ENCODE measurements at places on chromosomes 11 and 22.
A peak's percentile ranks its signal among the peaks of the same experiment; 100 is the strongest.

DNA sequence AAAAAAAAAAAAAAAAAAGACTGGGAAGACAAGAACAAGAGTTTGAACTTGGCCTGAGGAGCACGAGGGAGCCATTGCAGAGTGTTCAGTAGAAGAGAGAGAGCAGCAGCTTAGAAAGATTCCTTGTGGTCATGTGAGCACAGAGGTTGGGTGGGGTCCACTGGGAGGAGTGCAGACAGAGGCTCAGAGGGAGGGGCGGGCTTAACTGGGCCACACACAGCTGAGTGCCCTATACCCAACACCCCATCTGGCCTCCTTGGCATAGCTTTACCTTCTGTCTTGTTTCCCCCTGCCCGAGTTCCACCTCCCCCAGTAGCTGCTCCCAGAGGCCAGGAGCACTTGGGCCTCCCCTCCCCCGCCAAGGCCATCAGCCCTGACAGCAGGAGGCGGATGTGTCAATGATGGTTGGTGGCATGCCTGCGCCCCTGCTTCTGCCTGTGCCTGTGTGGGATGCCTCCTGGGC is 12.1 kb downstream of the C11orf86 start:
- no peak for DNase-seq

DNA sequence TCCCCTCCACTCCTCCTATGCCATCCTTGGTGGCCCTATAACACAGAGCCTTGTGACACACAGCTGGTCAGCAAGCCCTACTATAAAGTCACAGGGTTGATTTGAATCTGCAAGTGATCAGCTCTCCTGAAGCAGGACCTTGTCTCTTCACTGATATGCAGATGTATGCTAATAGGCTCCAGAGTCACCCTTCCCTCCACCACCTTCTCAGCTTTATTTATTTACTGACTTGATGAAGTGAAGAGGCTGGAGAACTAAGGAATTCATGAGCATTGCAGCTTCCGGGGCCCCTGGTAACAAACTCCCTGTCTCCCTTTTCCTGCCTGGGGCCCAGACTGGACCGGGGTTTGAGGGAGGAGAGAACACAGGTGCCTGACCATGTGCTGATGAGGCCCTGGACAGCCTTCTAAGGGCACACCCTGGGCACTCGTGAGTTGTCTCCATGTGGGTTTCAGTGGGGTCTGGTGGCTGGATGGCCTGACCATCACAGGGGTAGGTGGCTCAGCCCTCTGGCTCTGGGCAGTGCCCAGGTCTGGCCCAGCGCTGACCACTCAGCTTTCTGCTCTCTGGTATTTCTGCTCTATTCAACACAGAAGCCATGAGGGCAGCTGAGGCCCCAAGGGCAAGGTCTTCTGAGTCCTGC is 307.5 kb downstream of the NTM start:
- DNase-seq = no peak

GRCh38 chr11:13984616-13985450 is 22.3 kb downstream of the SPON1 start:
- DNase-seq = peak; percentile 68

DNA sequence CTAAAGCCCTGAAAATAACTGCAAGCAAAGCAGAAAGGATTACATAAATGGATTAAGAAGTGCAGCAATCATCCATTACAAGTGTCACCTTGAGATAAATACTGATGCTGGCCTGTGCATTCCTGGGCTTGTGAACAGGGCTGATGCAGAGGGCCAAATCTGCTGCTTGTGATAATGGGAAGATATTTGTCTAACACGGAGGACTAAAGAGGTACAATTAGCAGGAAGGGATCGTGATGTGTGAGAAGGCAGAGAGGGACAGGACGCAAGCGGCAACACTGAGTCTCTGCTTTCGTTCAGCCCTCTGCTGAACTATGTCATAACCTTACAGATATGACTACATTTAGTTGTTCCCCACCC is 107.7 kb upstream of the DDI1 start:
- no peak for DNase-seq

GRCh38 chr11:132644520-132645239 is 887.6 kb downstream of the OPCML start:
- DNase-seq = no peak

DNA sequence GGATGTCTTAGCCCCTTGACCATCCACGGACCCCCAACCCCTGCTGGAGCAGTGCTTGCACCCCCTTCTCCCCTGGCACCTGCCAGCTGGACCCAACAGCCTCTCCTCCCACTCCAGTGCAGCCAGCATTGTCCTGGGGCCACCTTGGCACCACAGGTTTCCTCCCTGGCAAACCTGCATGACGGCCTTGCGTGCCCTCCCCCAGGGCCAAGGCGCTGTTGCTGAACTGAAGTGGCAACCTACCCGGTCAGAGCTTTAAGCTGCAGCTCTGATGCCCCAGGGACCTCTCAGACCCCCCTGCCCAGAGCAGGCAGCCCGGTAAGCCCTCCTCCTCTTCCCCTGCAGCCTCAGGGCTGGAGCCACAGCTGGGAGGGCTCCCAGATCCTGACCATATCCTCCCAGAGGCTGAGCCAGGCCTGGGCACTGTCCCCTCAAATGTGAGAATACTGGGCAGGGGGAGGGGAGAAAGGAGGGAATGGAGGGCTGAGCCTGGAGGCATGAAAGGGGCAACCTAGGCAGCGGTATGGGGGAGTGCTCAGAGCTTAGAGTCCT is 1.8 kb upstream of the LRRC75B start:
- DNase-seq = no peak

- no peak for DNase-seq
Measured at GRCh38 chr11:70872955-70873735, 379.2 kb downstream of the SHANK2 start.

- no peak for DNase-seq
Measured at GRCh38 chr11:121543836-121544380, 91.1 kb upstream of the SORL1-AS1 start.

DNA sequence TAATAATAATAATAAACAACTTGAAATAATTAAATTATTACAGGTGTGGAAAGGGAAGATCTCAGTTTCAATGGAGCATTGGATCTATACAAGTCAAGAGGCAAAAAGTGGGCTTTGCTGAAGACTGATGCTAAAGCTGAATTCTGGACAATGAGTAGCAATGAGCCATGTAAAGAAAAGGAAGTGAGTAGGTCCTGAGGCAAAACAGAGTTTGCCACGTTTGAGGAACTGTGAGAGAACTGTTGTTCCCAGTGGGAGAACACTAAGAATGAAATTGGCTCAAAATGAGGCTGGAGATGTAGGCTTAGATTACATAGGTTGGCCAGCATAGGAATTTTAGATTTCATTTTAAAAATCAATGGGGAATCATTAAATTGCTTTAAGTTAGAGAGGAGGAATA is 33.9 kb upstream of the TEAD1 start:
- DNase-seq = peak; percentile 9

DNA sequence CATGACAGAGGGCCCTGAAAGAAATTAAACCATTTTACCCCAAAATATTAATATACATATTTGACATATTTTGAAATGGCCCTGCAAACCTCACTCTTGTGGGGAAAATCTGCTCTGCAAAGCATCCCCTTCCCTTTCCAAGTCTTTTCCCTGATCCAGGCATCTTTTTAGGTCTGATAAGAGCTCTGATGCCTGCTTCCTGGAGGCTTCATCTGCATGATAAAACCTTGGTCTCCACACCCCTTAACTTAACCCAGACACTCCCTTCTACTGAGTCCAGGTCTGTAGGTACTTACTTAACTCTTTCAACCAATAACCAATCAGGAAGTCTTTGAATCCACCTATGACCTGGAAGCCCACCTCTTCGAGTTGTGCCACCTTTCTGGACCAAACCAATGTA is 1.8 kb upstream of the LGALS12 start:
- no peak for DNase-seq

GRCh38 chr11:28966951-28967350 is 858.8 kb downstream of the METTL15 start:
- peak; percentile 4 for DNase-seq

DNA sequence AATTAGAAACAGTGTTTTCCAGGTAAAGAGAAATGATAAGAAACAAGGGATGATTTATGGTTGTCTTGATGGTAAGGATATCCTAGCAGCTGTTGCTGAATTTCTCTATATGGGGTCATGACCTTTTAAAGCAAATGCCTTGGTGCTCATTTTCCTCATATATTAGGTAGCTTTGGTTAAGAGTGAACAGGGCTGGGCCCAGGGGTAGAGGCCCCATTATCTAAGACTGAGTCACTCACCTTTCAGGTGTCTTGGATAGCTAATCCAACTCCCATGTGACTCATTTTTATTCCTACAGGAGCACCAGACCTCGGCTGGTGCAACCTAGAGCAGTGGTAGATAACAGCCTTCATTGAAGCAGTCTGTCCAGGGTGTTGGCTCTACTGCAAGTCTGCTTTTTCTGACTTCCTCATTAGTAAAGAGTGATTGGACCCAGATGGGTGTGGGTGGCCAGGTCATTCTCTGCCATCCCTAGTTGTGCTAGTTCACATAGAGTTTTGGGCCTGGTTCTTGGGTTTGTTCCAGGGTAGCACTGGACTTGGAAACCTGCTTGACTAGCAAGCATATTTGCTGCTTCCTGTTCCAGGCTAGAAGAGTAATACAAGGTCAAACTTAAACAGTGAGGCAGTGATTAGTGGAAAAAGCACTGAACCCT is 37.4 kb downstream of the CTNND1 start:
- DNase-seq = peak; percentile 19

- no peak for DNase-seq
Measured at GRCh38 chr11:12785901-12786300, 111.7 kb downstream of the TEAD1 start.

DNA sequence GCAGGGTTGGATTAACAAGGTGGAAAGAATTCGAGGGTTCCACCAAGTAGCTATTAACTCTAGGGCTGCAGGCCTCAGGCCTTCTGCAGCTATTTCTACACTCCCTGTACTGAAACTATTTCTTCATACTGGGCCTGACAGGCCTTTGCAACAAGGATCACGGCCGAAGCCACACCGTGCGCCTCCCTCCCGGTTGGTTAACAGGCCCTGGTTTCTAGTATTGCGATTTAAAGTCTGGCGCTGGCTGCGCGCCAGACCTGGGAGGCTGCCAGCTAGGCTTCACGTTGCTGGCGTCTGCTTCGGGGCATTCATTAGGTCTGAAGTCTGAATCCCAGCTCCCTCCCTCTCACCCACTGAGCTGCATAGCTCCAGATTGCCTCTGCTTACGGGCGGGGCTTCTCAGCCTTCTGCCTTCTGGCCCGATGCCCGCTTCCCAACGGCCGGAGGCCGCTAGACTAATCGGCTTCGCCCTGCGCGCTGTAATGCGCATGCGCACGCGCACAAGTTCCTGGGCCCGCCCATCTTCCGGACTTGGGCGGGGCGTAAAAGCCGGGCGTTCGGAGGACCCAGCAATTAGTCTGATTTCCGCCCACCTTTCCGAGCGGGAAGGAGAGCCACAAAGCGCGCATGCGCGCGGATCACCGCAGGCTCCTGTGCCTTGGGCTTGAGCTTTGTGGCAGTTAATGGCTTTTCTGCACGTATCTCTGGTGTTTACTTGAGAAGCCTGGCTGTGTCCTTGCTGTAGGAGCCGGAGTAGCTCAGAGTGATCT is 1.6 kb downstream of the LDHA start:
- DNase-seq = peak; percentile 99

DNA sequence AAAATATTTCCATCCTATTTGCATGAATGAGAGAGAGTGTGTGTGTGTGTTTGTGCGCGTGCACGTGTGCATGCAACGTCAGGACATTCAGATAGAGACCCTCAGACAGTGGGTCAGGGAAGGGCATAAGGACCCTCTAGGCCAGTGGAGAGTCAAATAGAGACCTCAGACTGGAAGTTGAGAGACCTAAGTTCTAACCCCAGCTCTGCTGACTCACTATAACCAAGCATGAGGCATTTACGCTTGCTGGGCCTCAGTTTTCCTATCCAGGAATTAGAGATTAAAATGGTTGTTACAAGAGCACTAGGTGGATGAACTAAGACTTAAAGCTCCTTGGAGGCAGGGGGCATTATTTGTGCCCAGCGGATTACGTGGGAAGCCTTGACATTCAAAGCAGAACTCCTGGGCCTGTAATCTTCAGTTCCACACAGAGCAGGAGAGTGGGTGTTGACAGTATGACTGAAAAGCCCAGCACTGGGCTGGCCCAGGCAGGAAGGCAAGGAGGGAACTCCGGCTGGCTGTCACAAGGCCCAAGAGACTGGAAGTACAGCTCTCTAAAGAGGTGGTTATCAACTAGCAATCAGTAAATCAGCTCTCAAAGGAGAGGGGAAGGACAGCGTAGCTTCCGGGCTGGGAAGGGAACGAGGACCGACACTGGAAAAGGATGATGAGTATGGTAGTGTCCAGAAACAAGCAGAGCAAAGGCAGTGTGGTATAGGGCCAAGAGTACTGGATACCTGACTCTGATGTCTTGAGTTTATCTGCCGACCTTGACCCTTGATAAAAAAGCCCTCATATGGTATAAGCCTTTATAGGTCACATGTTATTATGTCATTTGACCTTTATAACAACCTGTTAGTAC is 9.2 kb downstream of the RHOG start:
- no peak for DNase-seq

DNA sequence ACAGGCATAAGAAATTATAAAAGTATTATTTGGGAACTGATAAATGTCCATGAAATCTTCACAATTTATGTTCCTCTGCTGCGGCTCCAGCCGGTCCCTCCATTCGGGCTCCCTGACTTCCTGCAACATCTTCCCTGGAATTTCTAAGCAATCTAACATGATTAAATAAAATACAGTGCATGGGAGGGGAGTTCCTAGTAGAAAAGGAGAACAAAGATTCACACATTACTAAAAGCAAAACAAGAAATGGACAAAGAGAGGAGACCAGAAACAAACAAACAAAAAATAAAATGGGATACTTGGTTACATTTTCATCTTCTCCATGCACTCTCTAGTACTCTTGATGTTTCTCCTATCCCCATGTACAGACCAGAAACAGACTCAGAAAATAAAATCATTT is 8.6 kb upstream of the APOL4 start:
- DNase-seq = no peak

GRCh38 chr11:66768818-66769217 is 39.8 kb upstream of the SPTBN2 start:
- DNase-seq = peak; percentile 22

DNA sequence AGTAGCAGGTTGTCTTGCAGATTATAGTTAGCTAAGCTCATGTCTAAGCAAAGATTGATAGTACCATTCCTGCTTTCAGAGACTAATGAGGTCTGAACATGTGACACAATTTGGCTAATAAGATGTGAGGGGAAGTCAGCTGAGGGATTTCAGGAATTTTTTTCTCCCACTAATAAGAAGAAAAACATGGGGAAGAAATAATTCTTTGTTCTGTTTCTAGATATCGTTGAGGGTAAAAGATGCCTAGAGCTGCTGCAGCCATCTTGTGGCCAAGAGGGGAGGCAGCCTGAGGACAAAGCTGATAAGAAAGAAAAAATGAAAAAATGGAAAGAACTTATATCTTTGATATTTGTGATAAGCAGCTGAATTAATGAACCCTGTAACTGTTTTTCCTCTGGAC is 1334.4 kb downstream of the LRRC4C start:
- DNase-seq = no peak

- no peak for DNase-seq
Measured at GRCh38 chr22:37326726-37327125, 44.4 kb downstream of the CYTH4 start.

- peak; percentile 66 for DNase-seq
Measured at GRCh38 chr11:118928870-118929500, 3.3 kb upstream of the BCL9L start.

- peak; percentile 48 for DNase-seq
Measured at GRCh38 chr11:31959716-31960115, 131.2 kb upstream of the RCN1 start.

Data from fibroblast of upper back skin (primary cell).